Astrocyte (in vitro differentiated cells and primary cell): ENCODE measurements at places on chromosomes 3 and 15. TPM values are rescaled to one million over a fixed set of nuclear protein-coding genes. Genes with fewer than 3 reads are reported as not detected.

DNA sequence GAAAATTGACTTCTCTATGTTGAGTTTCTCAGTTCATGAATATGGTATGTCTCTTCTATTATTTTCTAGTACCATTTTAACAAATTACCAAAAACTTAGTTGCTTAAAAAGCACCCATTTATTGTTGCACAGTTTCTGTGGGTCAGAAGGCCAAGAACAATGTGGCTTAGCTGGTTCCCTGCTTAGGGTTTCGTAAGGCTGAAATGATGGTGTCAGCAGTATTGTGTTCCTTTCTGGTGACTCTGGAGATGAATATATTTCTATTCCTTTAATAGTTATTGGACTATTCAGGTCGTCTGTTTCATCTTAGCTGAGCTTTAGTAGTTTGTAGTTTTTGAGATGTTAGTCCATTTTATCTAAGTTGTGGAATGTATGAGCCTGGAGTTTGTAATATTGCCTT lies 44.9 kb downstream of the IL1RAP start:
- no peak for DNase-seq

DNA sequence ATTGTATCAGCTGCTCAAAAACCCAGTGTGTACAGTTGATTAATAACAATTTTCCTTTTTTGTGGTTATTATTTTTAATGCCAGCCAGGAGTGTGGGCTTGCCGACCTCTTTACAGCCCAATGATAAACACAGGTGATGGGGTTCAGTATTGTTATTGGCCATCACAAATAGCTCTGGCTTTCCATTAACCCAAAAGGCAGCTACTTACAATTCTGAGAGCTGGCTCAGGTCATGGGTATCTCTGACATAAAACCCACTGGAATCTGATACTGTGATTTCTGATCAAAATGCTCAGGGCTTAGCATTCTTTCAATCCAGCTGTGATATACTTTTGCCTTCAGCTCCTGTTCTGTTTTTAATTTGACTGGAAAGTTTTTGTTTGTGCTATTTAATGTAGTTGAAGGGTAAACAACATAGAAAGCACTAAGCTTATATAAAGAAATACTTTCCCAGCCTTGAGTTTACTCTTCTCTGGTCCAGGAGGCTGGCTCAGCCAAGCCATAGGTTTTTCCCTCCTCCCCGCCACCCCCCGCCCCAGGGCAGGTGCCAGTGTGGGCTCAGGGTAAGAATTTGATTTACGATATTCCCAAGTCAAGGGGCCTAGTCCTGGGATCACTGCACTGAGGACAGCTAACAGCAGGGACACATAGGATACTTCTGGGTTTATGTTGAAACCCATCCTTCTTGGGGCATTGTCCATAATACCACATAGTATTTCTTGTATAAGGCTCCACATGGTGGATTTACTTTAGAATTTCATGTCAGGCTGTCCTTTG lies 54.0 kb upstream of the MYZAP start:
- DNase-seq = no peak

DNA sequence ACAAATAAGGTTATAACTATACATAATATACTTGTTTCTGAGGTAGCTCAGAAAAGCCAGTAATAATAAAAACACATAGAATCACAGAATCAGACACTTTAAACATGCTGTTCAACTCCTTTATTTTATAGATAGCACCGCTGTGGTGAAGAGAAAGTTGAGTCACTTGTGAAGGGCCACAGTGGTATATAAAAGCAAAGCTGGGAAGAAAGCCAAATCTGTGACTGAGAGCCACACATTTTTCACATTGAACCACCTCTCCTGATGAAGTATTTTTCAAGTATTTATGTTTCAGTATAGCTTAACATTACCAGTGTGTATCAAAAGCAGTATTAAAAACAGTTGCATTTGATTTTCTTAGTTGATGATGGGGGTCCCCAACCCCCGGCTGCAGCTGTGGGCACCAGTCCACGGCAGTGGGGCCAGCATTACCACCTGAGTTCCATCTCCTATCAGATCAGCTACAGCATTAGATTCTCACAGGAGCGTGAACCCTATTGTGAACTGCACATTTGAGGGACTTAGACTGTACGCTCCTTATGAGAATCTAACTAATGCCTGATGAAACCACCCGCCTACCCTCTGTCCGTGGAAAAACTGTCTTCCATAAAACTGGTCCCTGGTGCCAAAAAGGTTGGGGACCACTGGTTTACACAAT lies 46.2 kb downstream of the TBL1XR1 start:
- peak; percentile 92 for DNase-seq

DNA sequence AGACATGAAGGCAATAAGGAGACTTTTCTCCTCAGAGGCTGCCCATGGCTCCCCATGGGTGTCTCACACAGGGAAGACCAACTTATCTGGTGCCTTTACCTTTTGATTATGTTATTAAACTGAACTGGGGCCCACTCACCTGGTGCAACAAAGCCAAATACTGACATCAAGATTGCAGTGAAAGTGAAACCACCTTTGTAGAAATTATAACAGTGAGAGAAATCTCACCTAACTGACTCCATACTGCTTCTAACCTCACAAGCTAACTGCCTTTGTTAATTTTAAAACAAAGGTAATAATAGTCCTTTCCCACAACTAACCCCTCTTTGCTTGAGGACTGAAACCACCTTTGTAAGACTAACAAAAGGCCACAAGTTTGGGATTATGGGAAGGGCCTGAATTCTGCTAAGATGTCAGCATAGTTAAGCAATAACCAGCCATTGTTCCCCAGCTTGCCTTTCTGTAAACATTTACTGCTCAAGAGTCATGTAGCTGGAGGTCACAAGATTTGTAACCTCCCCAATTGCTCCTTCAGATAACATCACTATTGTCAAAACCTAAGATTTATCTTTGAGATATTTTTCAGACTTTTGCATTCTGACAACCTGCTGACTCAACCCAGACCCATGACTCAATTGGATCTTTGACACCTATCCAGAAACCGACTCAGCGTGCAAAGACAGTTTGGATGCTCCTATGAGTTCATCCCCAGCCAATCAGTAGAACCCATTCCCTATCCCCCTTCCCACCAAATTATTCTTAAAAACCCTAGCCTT lies 420.3 kb upstream of the CFAP20DC start:
- DNase-seq = peak; percentile 73

DNA sequence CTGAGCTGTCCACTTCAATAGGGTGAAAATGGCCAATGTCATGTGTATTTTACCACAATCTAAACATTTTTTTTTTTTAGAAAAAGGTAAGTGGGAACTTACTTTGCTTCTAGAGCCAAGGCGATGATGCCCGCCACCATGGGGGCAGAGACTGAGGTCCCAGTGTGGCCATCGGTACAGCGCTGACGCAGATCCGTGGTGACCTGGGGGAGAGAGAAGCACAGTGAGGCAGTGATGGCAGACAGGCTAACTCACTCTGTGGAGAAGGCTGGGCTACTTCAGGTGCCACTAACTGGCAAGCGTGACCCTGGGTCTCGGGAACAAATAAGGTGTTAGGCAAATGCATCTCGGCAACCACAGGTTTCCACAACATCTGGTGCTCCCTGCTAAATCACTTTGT lies 94.3 kb upstream of the SNRPA1 start:
- DNase-seq = no peak

DNA sequence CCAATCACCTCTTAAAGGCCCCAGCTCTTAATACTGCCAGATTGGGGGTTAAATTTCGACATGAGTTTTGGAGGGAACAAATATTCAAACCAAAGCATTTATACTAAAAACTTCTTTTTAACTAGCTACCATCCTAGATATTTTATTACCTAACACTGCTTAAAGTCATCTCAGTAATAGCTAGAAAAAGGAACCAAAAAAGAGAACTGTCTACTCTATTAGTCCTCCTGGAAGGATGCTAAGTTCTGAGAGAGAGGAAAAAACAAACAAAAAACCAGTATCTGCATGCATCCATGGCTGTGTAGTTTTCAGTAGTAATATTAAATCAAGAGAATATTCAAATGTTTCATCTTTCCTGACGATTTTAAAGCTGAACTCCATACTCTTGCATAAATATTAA lies 5.8 kb downstream of the CPOX start:
- no peak for DNase-seq

DNA sequence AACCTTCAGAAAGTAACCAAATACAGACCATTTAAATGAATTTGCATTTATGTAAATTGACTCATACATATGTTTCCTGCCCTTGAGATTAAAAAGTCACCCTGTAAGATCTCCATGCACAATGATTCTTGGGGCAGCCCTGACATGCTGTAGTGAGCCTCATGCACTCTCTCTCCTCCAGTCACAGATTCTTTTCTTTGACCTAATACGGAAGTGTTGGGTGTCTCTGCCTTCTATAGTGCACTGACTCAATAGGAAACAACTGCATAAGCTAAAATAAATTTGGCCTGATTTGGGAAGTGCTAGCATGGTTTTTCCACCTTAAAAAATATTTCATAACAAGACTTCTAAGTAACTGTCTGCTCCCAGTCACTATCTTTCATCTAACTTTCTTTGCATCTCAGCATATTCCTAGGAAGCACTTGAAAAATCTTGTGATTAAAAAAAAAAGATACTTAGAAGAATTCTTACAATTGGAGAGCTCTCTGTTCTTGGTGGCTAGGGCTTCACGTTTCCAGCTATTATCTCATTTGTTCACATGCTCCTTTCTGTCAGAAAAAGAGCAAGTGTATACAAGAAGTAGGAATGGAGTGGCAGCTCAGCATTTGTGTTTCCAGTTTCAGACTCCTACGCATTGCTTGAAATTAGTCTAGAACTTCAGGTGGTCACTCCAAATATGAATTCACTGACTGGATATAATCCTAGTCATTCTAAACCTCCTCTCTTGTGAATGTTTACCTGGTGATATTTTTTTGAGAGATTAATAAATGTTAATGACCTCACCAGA lies 207.9 kb upstream of the COL8A1 start:
- no peak for DNase-seq

GRCh38 chr15:94238539-94239118 lies 7.3 kb downstream of the MCTP2 start:
- DNase-seq = no peak

GRCh38 chr3:55746808-55747413 lies 259.8 kb upstream of the WNT5A start:
- no peak for DNase-seq

DNA sequence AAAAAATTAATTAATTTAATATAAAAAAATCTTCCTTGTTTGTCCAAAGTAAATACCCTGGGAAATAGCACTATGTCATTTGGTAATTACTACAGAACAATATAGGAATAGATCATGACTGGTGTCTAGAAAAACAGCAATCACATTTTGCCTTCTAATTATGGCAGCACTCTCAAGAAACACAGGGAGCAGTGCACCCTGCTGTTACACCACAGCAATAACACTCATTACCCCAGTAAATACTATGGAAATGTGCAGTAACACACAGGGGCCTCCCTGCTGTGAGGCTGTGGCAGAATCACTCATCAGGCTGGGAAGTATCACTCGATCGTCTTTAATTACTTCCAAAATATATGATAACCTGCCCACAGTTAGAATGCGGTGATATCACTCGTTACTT lies 646.0 kb downstream of the TUSC7 start:
- no peak for DNase-seq

- DNase-seq = no peak
Measured at GRCh38 chr15:71743861-71744382, 66.4 kb upstream of the NR2E3 start.

DNA sequence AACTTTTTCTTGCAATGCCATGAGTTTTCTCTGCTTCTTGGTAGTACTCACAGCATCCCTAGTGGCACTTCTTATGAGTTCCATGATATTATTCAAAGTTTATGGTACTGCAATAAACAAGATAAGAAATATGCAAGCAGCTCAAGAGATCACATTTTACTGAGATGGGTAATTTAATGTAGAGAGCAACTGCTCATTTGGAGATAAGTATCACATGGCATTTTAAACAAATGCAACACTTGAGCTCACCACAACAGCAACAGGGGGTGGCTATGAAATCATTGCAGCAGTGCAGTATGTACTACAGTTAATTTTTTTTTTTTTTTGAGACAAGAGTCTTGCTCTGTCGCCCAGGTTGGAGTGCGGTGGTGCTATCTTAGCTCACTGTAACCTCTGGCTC lies 85.1 kb downstream of the WDR49 start:
- DNase-seq = no peak

DNA sequence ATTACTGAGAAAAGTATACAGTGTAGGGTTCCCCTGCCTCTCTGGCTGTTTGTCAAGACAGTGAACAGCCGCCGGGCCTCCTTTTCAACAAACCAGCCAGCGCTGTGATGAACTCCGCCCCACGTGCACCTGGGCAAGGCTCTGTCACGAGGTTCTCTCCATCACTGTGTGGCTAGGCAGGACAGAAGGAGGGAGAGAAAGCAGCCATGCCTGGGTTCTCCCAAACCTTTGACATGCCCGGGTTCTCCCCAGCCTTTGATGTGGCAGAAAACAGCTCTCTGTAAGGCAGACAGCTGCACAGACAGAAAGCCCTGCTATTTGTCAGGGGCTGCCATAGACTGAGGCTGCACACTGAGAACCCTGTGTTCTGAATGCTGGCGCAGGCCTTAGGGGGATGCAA lies 101.4 kb upstream of the TRPM1 start:
- no peak for DNase-seq

- DNase-seq = peak; percentile 29
Measured at GRCh38 chr3:132315851-132316250, 1.4 kb upstream of the ACP3 start.

DNA sequence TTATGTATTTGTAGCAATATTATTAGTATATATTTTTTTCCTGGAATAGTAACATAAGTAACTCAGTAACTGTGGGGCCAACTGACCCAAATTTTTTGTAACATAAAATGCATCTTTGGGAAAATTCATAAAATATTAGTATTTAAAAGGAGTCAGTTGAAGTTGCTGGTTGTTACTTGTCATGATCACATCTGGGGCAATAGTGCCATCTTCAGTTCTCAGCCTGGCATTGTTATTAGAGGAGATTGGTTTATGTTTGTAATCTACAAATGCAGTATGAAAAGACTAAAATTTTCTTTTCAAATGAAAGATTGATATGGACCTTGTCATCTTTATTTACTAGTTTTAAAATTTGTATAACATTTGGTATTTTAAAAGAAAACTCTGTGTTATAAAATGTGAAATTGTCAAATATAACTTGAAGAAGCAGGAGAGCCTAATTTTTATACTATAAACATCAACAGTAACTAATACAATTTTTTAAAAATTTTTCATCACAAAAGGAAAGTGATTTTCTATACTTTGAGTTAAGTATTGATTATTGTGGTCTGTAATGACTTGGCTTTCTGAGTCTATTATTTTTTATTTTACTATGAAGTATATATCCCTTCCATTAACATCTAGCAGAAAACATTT lies 38.8 kb upstream of the MLF1 start:
- DNase-seq = peak; percentile 27

The ZMYND10 gene
- 0.39 and 0.55 TPM in 2 replicates for total RNA-seq

The PLD1 gene
- 21.5 and 24.0 TPM in 2 replicates for total RNA-seq

The ST3GAL6 gene
- total RNA-seq = 4.4 and 4.8 TPM in 2 replicates

The GPR176 gene
- total RNA-seq = 33.5 and 35.4 TPM in 2 replicates

The HOMER2 gene
- 12.2 and 16.6 TPM in 2 replicates for total RNA-seq

The ATXN7 gene
- total RNA-seq = 17.6 and 19.2 TPM in 2 replicates

The DGKG gene
- total RNA-seq = 0.36 and 0.64 TPM in 2 replicates
